NCI-H460 (cell line): ENCODE measurements at places on chromosomes 3 and 15.

DNA sequence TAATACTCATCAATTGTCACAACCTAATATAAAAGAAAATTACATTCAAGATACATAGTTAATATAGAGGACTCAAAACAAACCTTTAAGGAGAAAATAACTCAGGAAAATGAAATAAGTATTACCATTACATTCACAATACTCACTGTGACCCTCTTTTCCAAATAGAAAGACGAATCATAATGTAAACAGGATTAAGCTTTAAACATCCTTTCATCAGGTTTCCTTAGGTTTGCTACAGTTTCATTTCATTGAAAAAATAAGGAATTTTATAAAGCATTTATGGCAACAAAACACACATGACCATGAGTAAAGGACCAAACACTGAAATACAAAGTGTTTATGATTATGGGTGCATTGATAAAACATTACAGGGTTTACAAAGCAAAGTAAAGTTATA lies 162.7 kb downstream of the ALCAM start:
- no peak for DNase-seq

DNA sequence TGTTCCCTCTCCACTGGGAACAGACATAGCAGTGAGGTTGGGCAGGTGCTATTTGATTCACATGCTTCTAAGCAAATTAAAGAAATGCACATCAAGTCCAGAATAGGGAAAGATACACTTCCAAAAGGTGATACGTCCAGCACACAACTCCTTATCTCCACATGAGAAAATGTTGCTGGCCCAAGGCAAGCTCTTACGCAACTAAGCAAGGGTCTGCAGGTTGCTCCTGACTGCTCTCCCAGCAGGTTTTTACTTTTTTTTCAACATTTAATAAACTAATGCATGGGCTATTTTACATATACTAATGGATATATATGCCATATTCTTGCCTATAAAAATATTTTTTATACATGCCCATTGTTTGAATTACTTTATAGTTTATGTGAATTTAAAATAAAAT lies 818.5 kb upstream of the ROBO1 start:
- DNase-seq: no peak

- DNase-seq: no peak
Measured at GRCh38 chr3:173770796-173771573, 373.4 kb downstream of the NLGN1 start.

DNA sequence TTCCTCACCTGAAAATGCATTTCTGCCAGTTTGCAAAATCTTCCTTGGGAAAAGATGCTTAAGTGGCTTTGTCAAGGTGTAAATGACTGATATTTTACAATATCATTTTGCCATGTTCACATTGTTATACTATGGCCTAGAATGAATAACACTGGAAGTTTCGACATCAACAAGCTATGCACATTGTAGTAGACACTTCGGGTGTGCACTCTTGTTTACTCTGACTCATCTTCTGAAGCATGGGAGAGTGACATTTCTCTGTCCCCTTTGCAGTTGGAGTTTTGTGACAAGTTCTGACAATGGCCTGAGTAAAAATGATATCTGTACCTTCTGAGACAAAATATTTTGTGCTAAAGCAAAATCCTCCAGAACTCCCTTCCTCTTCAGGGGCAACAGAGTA lies 567.0 kb upstream of the RGMA start:
- DNase-seq: no peak

GRCh38 chr15:73318463-73319351 lies 50.1 kb downstream of the HCN4 start:
- no peak for DNase-seq

- DNase-seq: no peak
Measured at GRCh38 chr3:26799679-26800317, 177.2 kb downstream of the LRRC3B start.

- no peak for DNase-seq
Measured at GRCh38 chr3:195196266-195196665, 74.7 kb downstream of the XXYLT1 start.

DNA sequence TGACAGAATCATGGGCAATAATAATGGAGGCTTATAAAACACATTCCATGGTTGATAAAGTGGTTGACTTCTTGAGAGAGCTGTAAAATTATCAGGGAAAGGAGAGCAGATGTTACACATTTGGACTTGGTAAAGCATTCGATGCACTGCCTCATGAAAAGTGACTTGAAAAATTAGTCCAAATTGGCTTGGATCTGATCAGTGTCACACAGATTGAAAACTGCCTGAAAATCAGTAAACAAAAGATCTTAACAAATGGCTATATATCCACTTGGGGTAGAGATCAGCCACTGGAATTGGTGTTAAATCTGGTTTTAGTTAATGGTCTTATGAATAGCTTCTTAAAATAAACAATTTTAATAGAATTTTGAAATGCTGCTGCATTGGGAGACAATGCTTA lies 20.3 kb downstream of the SHOX2 start:
- no peak for DNase-seq

DNA sequence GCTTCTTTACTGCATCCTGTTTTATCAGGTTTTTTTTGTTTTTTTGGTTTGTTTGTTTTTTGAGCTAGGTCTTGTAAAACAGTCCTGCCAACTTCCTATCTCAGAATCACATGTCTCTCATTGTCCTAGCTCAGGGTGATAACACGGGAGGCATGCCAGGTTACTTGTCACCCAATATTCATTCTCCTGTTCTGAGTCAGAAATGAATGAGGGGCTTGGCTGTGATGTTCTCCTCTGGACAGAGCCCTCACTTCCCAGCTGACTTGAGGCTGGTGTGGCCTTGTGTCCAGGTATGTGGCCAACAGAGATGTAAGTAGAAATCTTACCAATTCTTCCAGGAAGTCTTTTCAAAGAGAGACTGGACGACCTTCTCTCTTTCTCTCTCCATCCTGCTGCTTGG lies 317.0 kb downstream of the GABRB3 start:
- no peak for DNase-seq

- no peak for DNase-seq
Measured at GRCh38 chr3:145450018-145450682, 710.8 kb downstream of the PLOD2 start.

- no peak for DNase-seq
Measured at GRCh38 chr3:72496051-72496670, 352.1 kb downstream of the SHQ1 start.

GRCh38 chr15:38671675-38672254 lies 107.2 kb upstream of the RASGRP1 start:
- DNase-seq: no peak

- no peak for DNase-seq
Measured at GRCh38 chr15:80611543-80612080, 83.5 kb upstream of the ABHD17C start.

- no peak for DNase-seq
Measured at GRCh38 chr15:27706300-27706699, 392.8 kb downstream of the OCA2 start.

GRCh38 chr3:111808439-111808838 lies 50.6 kb upstream of the PHLDB2 start:
- DNase-seq: no peak

DNA sequence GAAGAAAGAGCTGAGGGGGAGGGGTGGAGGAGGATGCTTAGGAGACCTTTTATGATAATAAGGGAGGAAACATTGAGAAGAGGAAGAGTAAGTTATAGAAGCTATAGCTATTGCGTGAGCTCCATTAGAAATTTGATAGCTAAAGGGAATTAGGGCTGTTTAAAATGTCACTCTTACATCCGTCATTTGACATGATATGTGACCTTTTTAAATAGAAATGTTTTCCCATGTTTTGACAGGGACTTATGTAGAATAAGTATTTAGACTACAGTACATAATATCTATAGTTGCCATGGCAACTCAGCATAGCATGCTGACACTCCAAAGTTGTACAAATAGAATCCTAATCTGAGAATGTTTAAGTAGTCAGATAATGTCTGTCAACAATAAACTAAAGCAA lies 19.2 kb downstream of the RAD51 start:
- no peak for DNase-seq

GRCh38 chr3:124890573-124891190 lies 3.5 kb upstream of the ITGB5 start:
- no peak for DNase-seq

DNA sequence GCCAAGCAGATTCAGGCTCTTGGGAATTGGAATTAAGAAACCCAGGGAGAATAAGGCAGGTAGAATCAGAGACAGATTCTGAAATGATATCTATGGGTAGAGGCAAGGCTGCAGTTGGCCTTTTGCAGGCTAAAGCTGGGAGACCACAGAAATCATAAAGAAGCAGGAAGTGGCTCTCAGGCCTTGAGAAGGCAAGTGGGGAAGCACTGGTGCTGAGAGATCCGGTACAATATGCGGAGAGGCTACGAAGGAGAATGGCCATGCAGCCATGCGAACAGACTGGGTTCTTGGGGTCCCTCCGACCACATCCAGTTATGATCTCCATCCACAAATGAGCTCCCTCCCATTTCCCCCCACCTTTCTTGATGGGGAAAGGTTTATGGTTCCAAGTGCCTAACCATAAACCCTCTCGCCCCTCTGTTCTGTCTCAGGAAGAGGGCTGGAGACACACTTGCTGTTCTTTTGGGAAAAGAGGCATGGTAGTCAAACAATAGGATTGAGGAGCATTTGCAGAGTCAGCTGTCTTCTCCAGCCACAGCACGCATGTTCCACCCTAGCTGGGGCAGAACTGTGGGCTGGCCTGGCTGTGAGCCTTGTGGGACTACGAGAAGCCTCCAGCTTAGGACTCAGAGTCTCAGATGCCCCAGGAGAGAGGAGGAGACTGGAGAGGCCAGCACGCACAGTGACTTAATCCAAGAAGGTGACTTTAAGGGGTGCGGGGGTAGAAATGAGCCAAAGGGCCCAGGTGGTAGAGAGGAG lies 99.6 kb downstream of the RPLP1 start:
- DNase-seq: no peak

GRCh38 chr3:54322354-54322753 lies 200.0 kb downstream of the CACNA2D3 start:
- DNase-seq: peak; percentile 67

DNA sequence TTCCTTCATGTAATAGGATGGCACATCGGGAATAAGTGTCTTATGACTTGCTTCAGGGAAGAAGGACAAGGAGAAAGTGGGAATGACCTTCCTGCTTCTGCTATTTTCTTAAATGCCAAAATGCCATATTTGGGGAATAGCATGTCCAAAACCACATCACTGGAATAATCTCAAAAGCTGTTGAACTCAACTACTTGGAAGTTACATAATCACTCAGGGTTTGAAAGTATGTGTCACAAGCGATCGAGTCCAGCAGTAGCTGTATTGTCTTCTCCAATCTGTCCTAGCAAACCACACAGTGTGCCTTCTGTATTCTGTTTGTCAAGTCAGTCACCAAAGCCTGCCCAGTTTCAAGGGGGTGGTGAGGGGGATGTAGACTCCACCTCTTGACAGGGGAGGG lies 58.3 kb upstream of the GADL1 start:
- DNase-seq: no peak

- no peak for DNase-seq
Measured at GRCh38 chr3:195746751-195747150, 26.0 kb downstream of the MUC20 start.

DNA sequence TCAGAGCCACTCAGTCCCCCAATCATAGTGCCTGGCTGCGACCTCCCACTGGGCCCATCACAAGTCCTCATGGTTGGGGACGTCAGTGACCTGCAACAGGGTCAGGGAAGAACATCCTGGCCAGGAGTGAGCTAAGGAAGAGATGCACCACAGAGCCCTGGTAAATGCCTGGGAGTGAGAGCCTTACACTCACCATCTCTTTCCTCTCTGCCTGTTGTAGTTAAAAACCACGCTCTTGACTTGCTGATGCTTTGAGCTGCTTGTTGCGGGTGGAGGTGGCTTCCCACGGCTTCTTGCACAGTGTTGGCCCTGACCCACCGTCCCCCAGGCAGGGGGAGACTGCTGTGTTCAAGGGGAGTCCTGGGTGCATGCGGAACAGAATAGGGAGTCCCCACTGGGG lies 91.1 kb upstream of the RGMA start:
- DNase-seq: no peak

DNA sequence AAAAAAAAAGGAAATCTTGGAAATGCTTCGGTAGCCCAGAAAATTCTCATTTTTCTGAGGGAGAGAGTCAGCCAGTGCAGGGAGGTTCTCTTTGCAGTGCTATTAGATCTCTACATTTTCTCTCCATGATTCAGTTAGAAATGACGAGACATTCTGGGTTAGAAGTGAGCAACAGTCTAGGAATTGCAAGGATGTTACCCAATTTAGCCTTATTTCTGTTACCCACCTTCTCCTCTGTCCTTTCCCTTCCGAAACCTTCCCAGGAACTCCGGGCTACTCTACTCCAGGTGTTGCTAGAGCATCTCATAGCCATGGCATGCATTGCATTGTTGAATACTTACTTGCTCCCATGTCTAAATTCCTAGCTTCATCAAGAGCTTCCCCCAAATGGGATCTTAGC lies 106.8 kb downstream of the EDEM1 start:
- DNase-seq: no peak

GRCh38 chr3:26962492-26963360 lies 340.2 kb downstream of the LRRC3B start:
- no peak for DNase-seq

- no peak for DNase-seq
Measured at GRCh38 chr3:45872569-45872968, 13.8 kb upstream of the CCR9 start.

- DNase-seq: no peak
Measured at GRCh38 chr3:28718074-28718849, 369.6 kb upstream of the AZI2 start.

DNA sequence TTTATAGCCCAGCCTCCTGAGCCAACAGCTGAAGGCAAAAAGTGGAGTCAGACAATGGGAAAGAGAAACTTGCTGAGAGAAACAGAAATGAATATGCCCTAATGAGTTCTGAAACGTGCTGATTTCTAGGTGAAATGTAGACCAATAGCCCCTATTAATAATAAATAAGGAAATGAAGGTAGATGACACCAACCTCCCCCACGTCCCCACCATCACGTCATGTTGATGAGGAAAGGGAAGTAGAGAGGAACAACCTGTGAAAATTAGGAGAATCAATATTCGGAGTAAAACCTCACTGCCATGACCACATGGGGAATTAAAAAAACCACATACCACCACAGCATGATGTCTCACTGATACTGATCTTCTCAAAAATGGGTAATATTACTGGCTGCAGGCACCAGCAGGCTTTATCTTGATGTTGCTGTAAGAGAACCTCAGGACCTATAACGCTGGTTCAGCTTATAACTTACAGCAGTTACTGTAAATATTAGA lies 64.0 kb downstream of the KAT2B start:
- DNase-seq: no peak

DNA sequence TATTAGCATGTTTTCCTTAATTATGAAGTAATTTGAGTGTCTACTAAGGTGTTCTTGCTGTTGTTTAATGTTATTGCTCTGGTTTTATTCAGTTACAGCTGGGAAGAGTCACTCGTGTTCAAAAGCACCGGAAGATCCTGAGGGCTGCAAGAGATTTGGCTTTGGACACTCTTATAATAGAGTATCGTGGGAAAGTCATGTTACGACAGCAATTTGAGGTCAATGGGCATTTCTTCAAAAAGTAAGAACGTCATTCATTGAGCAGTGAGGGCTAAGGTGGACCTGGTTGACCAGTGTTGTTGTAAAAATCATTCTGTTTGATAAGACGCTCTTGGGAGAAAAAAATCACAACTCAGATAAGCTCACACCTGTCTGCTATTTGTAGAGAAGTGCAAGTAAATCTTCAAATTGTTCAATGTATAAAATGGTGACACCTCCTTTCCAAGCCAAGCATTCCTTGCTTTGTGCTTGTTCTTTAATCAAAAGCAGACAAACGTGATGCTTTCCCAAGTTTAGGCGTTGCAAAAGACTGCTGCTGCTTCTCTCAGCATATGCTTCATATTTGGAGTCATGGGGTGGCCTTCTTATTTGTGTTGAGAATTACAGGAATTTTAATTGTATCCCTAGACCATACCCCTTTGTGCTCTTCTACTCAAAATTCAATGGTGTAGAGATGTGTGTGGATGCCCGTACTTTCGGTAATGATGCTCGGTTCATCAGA lies 44.2 kb downstream of the SETD5 start:
- DNase-seq: no peak

- DNase-seq: no peak
Measured at GRCh38 chr3:72391659-72392058, 456.6 kb downstream of the SHQ1 start.
